ENCODE measurements at places on chromosomes 1 and 21. TPM values are rescaled to one million over a fixed set of nuclear protein-coding genes. Genes with fewer than 3 reads are reported as not detected.

Gene SPRR3
- total RNA-seq: 51.4 TPM

Gene RNU1-1
- under 0.01 TPM for total RNA-seq

Gene DNALI1
- total RNA-seq: 0.21 TPM

Gene DCST1
- total RNA-seq: not detected

Gene FUBP1
- 99.5 TPM for total RNA-seq

Gene NCF2
- 52.6 TPM for total RNA-seq

Gene TEDDM1
- total RNA-seq: not detected

Gene NPL
- total RNA-seq: 2.9 TPM

Gene CA6
- total RNA-seq: not detected

Gene STRIP1
- total RNA-seq: 35.6 TPM

Gene LPAR3
- 156 TPM for total RNA-seq

Gene FMN2
- 0.21 TPM for total RNA-seq
